AG04449 (cell line): ENCODE measurements at places on chromosomes 6 and 20.

DNA sequence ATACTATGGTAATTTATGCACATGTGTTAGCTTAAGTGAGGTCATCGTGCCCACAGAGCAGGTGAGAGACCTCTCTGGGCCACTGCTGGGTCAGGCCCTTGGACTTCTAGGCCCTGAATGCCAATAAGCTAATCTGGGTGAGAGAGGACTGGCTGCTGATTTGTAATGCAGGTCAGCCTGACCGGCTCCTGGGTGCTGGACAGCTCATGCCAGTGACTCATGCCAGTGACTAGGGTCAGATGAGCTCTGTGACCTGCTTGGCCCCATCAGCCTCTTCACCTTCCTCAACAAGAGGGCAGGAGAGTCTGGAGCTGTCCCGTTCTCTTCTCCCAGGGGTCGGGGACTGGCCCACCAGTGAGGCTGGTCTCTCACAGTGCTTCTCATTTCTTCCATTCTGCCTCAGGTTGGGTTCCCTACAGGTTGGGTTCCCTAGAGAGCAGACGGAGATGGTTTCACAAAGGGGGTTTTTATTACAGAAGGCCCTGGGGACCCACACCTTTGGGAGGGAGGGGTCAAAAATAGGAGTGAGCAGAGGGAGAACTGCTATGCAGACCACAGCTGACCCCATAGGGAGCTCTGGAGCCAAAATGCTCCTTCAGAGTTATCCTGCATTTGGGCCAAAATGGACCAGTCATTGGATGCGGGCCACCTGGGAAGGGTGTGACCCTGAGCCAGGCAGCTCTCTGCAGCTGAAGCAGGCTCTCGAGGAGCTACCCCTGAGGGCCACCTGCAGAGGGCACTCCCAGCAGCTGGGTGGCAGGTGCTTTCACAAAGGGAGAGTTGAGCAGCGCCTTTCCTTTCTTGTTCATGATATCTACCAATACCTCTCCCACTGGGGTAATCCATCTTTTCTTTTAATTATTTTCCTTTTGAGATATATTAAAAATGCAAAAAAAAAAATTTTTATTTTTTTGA lies 2.2 kb upstream of the OXT start:
- DNase-seq: no peak

DNA sequence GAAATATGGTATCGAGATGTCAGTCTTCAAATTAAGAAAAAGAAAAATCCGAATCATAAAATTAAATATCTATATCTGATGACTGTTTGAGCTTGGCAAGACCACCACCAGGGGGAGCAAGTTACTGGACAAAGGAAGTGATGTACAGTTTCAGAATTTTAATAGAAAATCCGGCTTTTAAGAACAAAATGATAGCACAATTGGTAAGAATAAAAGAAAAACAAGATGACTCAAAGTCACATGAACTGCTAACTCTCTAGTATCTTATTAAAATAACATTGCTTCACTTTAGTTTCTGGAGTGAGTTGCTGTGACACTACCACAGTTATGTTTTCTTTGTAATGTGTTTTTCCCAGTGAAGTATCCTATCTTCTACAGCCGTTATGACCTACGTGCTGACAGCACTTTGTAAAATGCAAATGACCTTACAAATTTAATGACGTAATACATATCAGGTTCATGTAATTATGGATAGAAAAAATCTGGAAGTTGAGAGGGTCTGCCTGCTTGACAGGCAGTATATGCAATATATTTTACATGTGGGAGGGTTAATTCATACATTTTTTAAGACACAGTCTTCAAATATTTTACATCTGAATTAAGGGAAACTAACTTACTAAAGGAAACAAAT lies 405.3 kb upstream of the HS3ST5 start:
- peak; percentile 24 for DNase-seq

DNA sequence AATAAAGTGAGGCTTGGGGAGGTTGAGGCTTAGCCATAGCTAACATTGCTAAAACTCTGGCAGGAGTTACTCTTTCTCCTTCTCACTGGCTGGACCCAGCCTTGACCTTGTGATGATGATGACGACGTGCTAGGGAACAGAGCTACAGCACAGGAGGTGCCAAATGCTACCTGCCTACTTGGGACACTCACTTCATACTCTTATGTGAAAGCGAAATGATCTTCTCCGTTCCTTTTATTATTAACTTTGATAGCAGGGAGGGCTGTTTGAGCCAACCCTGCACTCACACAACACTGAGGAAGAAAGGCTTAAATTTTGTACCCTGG lies 1.2 kb upstream of the ELMO2 start:
- no peak for DNase-seq

DNA sequence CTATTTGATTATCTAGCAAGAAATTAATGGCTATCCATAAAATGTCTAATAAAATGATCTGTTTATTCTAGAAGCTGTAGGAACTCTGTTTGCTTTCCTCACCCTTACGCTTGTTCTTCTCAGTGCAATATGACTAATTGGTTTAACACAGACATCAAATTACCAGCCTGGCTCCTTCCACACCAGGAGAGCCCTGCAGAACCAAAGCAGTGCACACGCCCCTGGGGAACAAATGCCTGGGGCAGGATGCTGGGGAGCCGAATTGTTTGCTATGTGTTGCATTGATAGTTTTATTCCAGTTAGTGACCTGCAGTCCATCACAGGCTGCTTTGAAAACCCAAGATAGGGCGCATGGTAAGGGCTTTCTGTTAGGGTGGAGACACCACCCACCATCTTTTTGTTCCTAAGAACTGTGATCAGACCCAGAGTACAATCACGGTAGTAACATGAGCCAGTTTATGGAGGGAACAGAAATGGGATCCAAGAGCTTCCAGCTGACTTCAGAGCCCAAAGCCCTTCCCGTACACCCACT lies 126.4 kb upstream of the CD93 start:
- DNase-seq: no peak

DNA sequence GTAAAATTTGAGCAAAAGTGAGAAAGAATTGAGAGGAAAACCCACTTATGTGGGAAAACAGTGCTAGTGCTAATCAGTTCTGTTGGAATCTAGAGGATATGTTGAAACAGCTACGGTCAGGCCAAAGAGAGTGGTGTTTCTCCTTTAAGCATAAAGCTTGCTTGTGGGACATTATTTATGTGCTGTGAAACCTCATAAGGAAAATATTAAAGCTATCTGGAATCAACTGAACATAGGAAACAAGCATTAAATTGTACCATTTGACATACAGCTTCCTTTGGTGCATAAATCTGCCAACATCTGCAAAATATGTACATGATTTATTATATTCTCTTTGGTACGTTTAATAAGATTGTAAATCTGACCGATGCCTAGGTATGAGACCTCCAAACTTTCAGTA lies 182.5 kb upstream of the PDE10A start:
- DNase-seq: no peak

DNA sequence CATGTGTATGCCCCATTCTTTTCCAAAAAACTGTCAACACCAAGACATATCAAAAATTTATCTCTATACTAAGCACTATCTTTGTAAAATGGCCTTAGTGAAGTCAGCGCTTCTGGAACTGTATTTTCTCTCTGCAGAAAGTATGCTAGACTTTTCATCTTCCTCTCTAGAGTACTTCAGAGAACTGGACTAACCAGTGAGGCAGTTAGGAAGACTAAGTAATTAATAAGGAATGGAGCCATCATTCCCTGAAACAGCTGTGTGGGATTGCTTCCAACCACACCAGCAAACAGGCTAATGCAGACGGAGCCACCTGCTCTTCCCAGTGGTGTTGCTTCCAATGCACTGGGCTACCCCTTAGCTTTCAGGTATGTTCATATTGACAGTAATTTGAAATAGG lies 169.1 kb upstream of the FUT9 start:
- no peak for DNase-seq

DNA sequence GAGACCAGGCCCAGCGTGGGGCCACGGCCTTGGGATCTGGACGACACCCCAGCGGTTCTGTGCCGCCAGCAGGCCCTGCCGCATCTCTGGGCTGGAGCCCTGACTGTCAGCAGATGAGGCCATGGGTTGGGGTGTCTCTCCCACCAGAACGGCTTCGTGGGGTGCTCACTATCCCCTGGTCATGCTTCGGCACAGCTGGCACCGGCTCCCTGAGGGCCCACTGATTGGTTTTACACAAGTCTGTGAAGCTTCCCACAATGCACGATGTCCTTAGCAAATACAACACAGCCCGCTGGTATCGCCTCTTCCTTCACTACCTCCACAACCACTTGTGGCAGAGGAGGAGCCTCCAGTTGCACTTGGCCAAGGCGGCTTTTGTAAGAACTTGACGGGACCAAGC lies 94.3 kb downstream of the THBS2 start:
- DNase-seq: no peak

DNA sequence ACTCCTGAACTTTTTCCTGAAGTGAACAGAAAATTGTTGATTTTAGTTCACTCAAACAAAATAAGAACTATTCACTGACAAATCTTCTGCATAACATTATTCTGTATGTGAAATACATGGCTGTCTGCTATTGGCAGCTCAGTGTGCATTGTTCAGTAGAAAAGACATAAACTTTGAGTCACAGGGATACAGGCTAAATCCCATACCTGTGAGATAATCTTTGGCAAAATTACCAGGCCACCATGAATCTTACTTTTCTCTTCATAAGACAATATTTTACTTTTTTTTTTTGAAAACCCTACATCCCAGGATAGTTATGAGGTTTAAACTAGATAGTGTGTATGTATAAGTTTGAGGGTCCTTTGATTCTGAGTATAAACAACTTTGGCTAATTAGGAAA lies 224.8 kb downstream of the GRM1 start:
- no peak for DNase-seq

DNA sequence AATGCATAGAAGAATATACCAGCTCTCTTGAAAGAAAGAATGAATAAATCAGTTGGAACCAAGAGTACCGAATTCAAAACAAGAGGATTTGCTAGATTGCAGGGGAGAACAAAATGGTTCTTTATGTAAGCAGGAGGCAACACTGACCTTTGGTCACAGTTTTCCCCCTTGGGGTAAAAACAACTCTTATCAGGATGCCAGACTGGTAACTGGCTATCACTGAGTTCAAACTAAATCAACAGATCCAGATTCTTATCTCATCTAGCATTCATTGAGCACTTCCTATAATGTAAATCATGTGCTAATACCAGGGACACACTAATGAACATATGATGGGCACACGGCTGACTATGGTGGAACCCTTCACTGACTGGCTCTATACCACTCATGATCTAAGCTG lies 4.8 kb upstream of the IL17F start:
- no peak for DNase-seq

DNA sequence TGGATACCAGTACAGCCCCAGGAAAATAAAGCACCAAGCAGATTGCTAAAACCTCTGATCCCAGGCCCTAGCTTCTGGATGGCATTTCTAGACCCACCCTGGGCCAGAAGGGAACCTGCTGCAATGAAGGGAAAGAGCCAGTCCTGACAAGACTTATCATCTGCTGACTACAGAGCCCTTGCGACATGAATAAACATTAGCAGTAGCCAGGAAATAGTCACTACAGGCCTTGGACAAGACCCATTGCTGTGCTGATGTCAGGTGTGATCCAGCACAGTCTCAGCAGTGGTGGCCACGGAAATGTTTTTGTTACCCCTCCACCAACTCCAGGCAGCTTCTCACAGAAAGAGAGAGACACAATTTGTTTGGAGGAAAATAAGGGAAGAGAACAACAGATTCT lies 399.3 kb downstream of the HAO1 start:
- no peak for DNase-seq

GRCh38 chr20:46549188-46549972 lies 1.1 kb downstream of the OCSTAMP start:
- DNase-seq: no peak

GRCh38 chr20:1331101-1331500 lies 2.2 kb upstream of the SDCBP2 start:
- DNase-seq: no peak

GRCh38 chr20:12358655-12359009 lies 440.9 kb downstream of the BTBD3 start:
- no peak for DNase-seq

DNA sequence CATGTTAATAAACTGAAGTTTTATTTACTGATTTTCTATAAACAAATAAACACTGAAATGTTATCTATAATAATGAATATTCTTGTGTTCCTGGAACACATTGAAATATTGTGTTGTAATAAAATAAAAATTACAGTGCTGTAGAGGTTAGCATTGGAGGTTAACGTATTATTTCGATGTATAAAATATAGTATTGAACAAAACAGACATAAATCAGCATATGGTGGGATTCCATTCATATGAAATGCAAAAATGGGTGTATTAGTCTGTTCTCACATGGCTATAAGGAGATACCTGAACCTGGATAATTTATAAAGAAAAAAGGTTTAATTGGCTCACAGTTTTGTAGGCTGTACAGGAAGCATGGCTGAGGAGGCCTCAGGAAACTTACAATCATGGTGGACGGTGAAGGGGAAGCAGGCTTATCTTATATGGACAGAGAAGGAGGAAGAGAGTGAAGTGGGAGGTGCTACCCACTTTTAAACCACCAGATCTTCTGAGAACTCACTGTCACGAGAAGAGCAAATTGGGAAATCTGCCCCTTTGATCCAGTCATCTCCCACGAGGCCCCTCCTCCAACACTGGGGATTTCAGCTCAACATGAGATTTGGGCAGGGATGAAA lies 24.6 kb upstream of the BMP6 start:
- no peak for DNase-seq

DNA sequence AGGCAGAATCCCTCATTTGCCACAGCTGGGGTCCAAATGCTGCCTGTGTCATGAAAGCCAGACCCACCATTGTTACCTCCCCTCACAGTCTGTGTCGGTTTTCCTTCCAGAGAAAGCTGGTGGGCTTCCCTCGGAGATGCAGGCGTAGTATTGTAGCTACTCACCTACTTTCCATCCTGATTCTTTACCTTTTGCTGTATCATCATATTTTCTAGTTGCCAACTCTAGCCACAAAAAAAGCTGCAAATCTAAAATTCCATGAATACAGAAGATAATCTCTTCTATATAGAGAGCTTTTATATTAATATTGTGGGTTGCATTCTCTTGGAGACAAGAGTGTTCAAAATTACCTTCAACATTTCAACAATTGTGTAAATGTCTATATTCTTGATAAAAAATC lies 98.0 kb upstream of the LAMP5 start:
- no peak for DNase-seq

GRCh38 chr6:71727632-71728294 lies 158.6 kb upstream of the RIMS1 start:
- no peak for DNase-seq
